T-cell (primary cell): ENCODE measurements at places on chromosomes 6 and 20. TPM values are rescaled to one million over a fixed set of nuclear protein-coding genes. Genes with fewer than 3 reads are reported as not detected.

The BMP6 gene
- total RNA-seq: not detected

DNA sequence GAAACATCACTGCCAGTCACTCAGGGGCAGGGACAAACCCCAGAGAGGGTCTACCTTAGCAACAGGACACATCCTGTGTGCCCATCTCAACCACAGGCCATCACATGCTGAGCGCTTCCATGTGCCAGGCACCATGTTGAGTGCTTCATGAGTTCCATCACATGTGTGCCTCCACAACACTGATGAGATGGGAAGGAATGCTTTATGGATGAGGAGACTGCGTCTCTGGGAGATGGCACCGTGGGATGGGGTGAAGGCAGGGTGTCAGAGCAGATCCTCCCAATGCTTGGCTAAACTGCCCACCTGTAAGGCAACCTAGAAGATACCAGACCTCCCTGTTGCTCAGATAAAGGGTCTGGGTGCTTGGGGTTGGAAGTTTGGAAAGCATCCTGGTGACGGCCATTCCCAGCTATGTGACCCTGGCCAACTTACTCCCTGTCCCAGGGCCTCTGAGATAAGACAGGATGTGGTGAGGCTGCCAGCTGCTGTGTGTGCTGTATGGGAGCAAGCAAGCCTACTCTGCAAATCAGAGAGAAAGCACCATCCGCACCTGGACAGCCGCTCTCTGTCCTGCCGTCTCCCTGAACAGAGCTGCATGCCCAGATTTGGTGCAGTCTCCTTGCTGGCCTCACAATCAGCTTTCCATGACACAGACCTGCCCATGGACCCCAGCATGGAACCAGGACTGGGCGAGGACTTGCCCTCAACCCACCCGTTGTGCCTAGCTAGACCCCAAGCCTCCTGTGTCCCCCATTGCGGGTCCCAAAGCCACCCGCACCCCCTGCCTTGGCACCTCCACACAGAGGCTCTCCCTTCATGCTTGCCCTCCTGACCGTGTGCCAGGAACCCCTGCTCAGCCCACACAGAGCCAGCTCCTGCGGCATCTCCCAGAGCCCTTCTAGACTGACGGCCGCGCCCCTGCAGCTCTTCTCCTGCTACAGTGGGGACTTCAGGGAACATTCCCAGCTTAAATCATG lies 143.7 kb downstream of the SYNDIG1 start:
- no peak for DNase-seq

DNA sequence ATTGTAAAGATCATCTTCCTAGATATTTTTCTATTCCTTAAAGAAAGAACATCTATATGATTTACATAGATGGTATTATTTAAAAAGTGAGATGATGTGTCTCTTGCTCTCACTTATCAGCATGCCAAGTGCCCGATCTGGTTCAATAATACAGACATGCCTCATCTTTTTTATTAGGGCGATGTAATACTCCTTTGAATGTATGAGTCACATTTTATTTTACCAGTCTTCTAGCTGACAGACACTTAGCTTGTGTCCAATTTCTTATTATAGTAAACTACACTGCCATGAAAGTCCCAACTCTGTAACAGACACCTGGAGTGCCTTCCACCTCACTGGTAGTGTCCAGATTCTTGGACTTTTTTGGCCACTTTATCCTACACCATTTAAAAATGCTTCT lies 586.6 kb upstream of the BTBD3 start:
- no peak for DNase-seq

GRCh38 chr6:34181908-34182307 lies 36.0 kb upstream of the GRM4 start:
- no peak for DNase-seq

- DNase-seq: no peak
These were observed 7.9 kb upstream of the BHLHE23 start for GRCh38 chr20:63014710-63015109.

GRCh38 chr6:135243871-135244796 lies 63.0 kb downstream of the MYB start:
- DNase-seq: no peak
